Heart right ventricle (tissue), 16 donors: ENCODE measurements at places on chromosomes 12 and 14. TPM values are rescaled to one million over a fixed set of nuclear protein-coding genes. Genes with fewer than 3 reads are reported as not detected.

The ARMH4 gene
- 1.8 TPM for polyA plus RNA-seq

The RDH5 gene
- polyA plus RNA-seq: 54.5 TPM

The ADAM21 gene
- not detected for polyA plus RNA-seq

The KIF26A gene
- 5.9 TPM for polyA plus RNA-seq

The ZNF740 gene
- polyA plus RNA-seq: 8.2 TPM

The PMCH gene
- polyA plus RNA-seq: not detected

The KCNJ8 gene
- 87.8 TPM for polyA plus RNA-seq

The ARHGAP9 gene
- polyA plus RNA-seq: 1.8 TPM

The AKAP3 gene
- polyA plus RNA-seq: 0.93 TPM

The TAS2R9 gene
- not detected for polyA plus RNA-seq

The WSCD2 gene
- 0.44 TPM for polyA plus RNA-seq

The DNAJC22 gene
- polyA plus RNA-seq: not detected

The GPR162 gene
- 16.8 TPM for polyA plus RNA-seq

The PTGER2 gene
- 0.22 TPM for polyA plus RNA-seq

The SELPLG gene
- polyA plus RNA-seq: 0.88 TPM

The KRT3 gene
- polyA plus RNA-seq: not detected

The PLEKHG3 gene
- polyA plus RNA-seq: 9.4 TPM

The IFT81 gene
- 5.1 TPM for polyA plus RNA-seq

The WNT5B gene
- 2.4 TPM for polyA plus RNA-seq

The CDC42BPB gene
- polyA plus RNA-seq: 31.2 TPM

The TMCC3 gene
- polyA plus RNA-seq: 2.6 TPM

The LRTM2 gene
- not detected for polyA plus RNA-seq

The FSCB gene
- not detected for polyA plus RNA-seq

The GPR135 gene
- polyA plus RNA-seq: 1.0 TPM
